ENCODE measurements at places on chromosomes 4 and X. TPM values are rescaled to one million over a fixed set of nuclear protein-coding genes. Genes with fewer than 3 reads are reported as not detected.

DNA sequence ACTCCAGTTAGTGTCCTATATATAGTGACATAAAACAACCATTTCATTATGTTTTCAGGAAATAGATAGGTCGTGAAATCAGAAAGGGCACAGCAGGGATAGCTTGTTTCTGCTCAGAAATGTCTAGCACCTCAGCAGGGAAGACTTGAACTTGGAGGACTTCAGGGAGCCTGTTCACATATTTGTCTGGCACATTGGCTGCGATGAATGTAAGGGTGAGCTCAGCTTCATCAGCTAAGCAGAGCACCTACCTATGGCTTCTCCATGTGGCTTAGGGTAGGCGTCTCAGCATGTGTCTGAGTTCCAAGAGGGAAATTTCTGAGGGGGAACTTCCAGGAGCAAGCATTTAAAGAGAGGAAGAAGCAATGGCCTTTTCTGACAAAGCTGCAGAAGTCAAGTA lies 126.2 kb downstream of the PCDH10 start:
- no peak for DNase-seq

- no peak for DNase-seq
Observed at GRCh38 chrX:122788216-122788615, 395.9 kb upstream of the GRIA3 start.

DNA sequence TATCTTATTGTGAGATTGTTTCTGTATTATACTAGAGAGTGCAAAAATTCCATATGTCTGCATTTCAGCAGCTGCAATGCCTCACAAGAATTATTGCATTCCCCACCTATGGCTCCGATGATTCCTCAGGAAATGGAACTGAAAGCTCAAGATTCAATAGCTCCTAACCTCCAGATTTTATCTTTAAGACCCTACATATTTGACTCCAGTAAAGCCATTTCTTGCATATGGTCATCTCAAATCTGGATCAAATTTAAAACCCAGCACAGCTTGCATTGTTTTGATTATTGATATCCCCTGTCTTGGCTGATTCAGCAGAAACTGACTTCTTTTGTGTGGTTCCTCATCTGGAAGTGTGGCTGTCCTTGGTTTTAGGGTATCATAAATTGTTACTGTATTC lies 142.6 kb downstream of the CORIN start:
- no peak for DNase-seq

GRCh38 chr4:83093060-83093640 lies 21.4 kb downstream of the PLAC8 start:
- DNase-seq: no peak

DNA sequence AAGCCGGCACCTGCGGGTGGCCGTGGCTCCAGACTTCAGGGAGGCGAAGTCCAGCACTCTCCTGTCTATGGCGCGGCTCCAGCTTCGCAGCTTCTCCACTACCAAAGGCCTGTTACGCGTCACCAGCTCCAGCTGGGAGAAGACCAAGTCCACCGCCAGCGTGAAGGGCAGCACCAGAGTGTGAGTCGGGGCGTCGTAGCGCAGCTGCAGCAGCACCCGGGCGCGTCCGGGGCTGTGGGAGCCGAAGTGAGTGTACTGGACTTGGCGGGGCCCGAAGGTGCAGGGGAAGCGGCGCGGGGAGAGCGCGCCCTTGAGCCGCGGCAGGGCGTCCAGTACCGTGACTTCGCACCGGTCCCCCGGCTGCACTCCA lies 444 bp downstream of the FREM3 start:
- DNase-seq: no peak

GRCh38 chr4:99947190-99947578 lies 766 bp upstream of the DNAJB14 start:
- no peak for DNase-seq

- DNase-seq: no peak
Observed at GRCh38 chr4:111635646-111636045, 509.6 kb upstream of the FAM241A start.

Gene PLP1
- polyA plus RNA-seq: 77.9 TPM

Gene TSPAN7
- polyA plus RNA-seq: 67.3 TPM

Gene P2RY10
- 0.46 TPM for polyA plus RNA-seq

Gene MAGEC3
- 0.27 TPM for polyA plus RNA-seq

Gene PAPSS1
- polyA plus RNA-seq: 76.0 TPM

Gene GATA1
- 2.4 TPM for polyA plus RNA-seq

Gene C1QTNF7
- polyA plus RNA-seq: 24.1 TPM

All from left renal pelvis (tissue), 4 donors.